ENCODE measurements at places on chromosomes 7 and 10. TPM values are rescaled to one million over a fixed set of nuclear protein-coding genes. Genes with fewer than 3 reads are reported as not detected.

Gene ZNF248
- 8.3 TPM for total RNA-seq

Gene ELFN1
- total RNA-seq, result 0.20 TPM

Gene DPYSL4
- 23.2 TPM for total RNA-seq

Gene BAG3
- 13.4 TPM for total RNA-seq

Gene TMEM236
- 0.11 TPM for total RNA-seq

Gene TTYH3
- 30.3 TPM for total RNA-seq

Gene PTPN20
- 0.47 TPM for total RNA-seq

Gene CDK1
- total RNA-seq, result 112 TPM

Gene ATOH7
- total RNA-seq, result not detected

GRCh38 chr10:47315421-47315820 is 6.8 kb upstream of the GDF2 start:
- no peak overlapping the region for H3K4me3 ChIP-seq
- DNase-seq, result no peak
- no peaks in the 10 kb centered on the region for H3K27me3 ChIP-seq
- peaks cover 18% of the 10 kb centered on the region for H3K4me1 ChIP-seq
- no peak overlapping the region for H3K27ac ChIP-seq

DNA sequence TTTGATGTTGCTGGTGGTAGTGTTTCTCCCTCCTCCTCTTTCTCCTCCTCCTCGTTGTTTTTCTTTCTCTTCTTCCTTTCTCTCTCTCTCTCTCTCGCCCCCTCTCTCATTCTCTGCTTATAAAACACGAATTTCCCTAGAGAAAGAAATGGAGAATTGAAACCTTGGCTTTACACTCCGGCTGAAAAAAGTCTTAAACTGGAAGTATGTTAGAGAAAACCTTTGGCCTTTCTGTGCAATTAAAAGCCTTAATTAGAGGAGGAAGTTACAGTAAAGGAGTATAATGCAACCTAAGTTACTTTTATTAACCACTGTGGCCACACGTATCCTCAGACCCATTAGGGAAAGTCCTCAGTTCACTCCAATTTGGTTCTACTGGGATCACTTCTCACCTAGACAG is 501.7 kb upstream of the SORCS1 start:
- no peak overlapping the region for H3K27ac ChIP-seq
- no peaks in the 10 kb centered on the region for H3K27me3 ChIP-seq
- no peaks in the 10 kb centered on the region for H3K4me1 ChIP-seq

- H3K27ac ChIP-seq, result no peak overlapping the region
- H3K36me3 ChIP-seq, result peaks cover 14% of the 10 kb centered on the region
- no peak overlapping the region for H3K4me3 ChIP-seq
Observed at GRCh38 chr7:127792528-127793342, 140.7 kb downstream of the SND1 start.

GRCh38 chr10:101958691-101959090 is 97.3 kb downstream of the ARMH3 start:
- no peaks in the 10 kb centered on the region for H3K4me1 ChIP-seq
- H3K27ac ChIP-seq, result no peak overlapping the region
- H3K4me3 ChIP-seq, result no peak overlapping the region

DNA sequence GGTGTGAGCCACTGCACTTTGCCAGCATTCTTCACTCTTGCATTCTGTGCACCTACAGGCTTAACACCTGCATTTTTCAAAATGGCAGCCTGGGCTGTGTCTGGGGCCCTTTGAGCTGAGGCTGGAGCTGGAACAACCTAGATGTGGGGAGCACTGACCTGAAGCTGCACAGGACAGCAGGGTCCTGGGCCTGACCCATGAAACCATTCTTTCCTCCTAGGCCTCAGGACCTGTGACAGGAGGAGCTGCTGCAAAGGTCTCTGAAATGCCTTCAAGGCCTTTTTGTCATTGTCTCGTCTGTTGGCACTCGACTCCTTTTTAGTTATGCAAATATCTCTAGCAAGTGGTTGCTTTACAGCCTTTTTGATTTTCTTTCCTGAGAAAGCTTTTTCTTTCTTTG is 82.3 kb downstream of the INPP5A start:
- H3K4me1 ChIP-seq, result peaks cover 19% of the 10 kb centered on the region
- no peak overlapping the region for H3K27ac ChIP-seq
- no peak for DNase-seq
- H3K4me3 ChIP-seq, result no peak overlapping the region

GRCh38 chr10:3192856-3193635 is 20.5 kb upstream of the PITRM1 start:
- no peak overlapping the region for H3K4me3 ChIP-seq
- H3K27me3 ChIP-seq, result peaks cover 22% of the 10 kb centered on the region
- no peak overlapping the region for H3K27ac ChIP-seq
- no peaks in the 10 kb centered on the region for H3K36me3 ChIP-seq
- peaks cover 7% of the 10 kb centered on the region for H3K4me1 ChIP-seq

GRCh38 chr7:85565276-85565675 is 378.4 kb upstream of the SEMA3D start:
- no peaks in the 10 kb centered on the region for H3K4me1 ChIP-seq
- H3K4me3 ChIP-seq, result no peak overlapping the region
- H3K36me3 ChIP-seq, result no peaks in the 10 kb centered on the region
- no peak overlapping the region for H3K27ac ChIP-seq
- H3K27me3 ChIP-seq, result no peaks in the 10 kb centered on the region
- DNase-seq, result no peak

DNA sequence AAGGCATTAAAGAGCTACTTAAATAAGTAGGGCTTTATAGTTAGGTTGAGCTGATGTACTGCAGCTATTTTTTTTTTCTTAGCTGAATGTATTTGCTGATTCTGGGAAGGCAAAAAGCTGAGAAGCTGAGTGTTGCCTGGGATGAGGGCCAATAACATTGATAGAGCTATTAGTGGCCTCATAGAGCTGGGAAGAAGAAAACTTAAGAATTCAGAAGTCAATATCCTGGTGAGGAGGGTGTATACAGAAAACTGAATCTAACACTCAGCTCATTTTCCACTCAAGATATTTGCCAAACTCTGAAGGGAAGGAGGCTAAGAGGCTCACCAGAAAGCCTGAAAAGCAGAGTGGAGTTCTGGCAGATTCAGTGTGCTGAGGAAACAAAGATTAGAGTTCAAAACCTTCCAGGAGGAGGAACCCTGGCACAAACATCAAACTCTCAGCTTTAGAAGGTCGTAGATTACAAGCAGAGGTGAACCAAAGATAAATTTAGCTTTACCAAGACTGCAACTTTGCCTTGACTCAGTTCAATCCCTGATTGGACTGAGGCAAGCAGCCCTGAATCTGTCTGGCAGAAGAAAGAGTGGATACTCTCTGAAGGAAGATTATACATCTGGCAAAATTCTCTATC is 11.3 kb downstream of the PPP1R3C start:
- peaks cover 25% of the 10 kb centered on the region for H3K27me3 ChIP-seq
- no peaks in the 10 kb centered on the region for H3K4me1 ChIP-seq
- H3K36me3 ChIP-seq, result no peaks in the 10 kb centered on the region

DNA sequence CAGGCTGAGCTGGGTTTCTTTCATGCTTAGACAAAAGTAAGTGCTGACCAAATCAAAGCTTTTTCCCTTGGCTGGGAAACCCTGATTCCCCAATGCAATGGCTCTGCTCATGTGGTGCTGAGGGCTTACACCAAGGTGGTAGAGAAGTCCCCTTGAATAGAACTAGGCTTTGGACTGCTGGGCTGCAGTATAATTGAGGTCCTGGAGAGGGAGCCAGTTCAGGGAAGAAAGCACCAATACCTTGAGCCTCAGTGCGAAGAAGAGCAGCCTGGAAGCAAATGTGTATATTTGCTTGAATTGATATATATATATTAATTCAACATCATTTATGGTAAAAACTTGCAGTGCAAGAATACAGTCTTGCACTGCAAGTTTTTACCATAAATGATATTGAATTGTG is 391.1 kb downstream of the RPS24 start:
- peaks cover 10% of the 10 kb centered on the region for H3K27me3 ChIP-seq
- no peak overlapping the region for H3K4me3 ChIP-seq
- H3K36me3 ChIP-seq, result no peaks in the 10 kb centered on the region
- DNase-seq, result no peak
- no peak overlapping the region for H3K27ac ChIP-seq

DNA sequence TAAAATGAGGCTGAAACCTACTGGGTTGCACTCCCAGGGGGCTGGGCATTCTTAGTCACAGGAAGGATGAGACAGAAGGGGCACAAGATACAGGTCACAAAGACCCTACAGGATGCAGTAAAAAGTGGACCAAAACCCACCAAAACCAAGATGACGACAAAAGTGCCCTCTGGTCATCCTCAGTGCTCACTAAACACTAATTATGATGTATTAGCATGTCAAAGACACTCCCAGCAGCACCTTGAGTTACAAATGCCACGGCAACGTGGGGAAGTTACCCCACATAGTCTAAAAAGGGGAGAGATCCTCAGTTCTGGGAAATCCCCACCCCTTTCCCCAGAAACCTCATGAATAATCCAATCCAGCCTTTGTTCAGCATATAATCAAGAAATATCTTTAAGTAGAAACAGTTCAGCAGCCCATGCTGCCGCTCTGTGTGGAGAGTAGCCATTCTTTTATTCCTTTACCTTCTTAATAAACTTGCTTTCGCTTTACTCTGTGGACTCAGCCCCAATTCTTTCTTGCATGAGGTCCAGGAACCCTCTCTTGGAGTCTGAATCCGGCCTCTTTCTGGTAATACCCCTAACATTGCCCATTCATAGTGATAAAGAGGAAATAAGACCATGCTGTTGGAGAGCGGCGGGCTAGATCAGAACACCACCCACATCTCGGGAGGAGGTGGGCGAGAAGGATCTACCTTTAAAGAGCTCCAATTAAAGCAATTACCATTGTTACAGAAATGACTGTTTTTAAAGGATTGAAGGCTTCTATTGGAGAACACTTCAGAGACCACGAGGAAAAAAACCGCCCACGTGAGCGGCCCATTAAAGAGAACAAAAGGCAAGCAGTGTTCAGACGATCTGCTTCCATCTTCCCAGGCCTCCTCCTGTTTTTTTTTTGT is 170.9 kb downstream of the USP6NL start:
- peaks cover 25% of the 10 kb centered on the region for H3K4me1 ChIP-seq
- DNase-seq, result peak; percentile 74
- H3K36me3 ChIP-seq, result no peaks in the 10 kb centered on the region
- H3K27me3 ChIP-seq, result no peaks in the 10 kb centered on the region

DNA sequence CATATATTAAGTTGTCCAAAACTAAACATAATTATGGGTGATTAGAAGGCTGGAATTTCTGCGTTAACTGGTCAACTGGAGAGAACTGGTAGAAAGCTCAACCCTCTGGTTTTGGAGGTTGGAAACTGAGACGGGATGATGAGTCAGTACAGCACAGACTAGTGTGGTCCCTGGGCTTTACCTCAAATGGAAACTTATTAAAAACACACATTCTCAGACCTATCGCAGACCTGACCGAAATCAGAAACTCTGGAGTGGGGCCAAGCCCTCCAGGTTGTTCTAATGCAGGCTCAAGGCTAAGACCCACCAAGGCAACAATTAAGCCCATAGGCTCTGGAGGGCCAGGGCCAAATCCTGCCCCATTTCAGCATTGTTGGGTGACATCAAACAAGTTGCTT is 136.9 kb downstream of the KCNMA1 start:
- H3K4me3 ChIP-seq, result no peak overlapping the region
- peaks cover 16% of the 10 kb centered on the region for H3K27me3 ChIP-seq
- DNase-seq, result peak; percentile 51
- peaks cover 21% of the 10 kb centered on the region for H3K4me1 ChIP-seq
- no peaks in the 10 kb centered on the region for H3K36me3 ChIP-seq
- peak overlapping the region; percentile 26 for H3K27ac ChIP-seq
